ENCODE measurements at places on chromosomes 7 and 10.

DNA sequence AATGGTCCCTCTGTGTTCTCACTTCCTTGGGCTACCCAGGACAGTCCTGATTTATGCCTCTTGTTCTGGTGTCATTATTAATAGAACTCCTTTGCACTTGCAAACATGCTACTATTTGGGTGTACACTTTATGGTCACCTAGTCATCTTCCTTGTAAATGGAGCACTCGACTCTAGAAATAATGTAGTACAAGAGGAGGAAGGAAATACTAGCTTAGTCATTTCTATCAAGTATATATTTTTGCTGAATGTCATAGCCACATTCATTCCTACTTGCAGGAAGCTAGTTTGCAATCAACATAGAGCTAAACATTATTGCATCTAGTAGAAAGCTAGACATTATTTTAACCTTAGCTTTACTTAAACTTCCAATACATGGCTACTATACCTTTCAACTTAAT, 335.3 kb downstream of the MAGI2 start:
- no peak for DNase-seq

DNA sequence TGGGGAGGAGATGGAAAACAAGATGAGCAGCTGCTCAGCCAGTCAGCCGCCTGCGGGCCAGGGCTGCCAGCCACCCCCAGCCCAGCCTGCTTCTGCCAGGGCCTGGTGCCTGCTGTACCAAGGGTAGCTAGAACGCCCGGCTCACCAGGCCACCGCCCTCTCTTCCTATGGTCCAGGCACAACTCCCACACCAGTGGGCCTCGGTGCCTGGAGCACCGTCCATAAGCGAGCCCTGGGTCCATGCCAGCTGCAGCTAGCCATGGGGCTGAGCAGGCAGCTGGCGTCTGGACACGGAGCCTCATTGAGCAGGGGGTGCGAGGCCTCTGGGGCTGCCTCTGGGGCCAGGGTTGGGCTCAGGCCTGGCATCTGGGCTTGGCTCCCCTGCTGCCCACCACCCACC, 8.5 kb upstream of the RABGEF1 start:
- DNase-seq: no peak

DNA sequence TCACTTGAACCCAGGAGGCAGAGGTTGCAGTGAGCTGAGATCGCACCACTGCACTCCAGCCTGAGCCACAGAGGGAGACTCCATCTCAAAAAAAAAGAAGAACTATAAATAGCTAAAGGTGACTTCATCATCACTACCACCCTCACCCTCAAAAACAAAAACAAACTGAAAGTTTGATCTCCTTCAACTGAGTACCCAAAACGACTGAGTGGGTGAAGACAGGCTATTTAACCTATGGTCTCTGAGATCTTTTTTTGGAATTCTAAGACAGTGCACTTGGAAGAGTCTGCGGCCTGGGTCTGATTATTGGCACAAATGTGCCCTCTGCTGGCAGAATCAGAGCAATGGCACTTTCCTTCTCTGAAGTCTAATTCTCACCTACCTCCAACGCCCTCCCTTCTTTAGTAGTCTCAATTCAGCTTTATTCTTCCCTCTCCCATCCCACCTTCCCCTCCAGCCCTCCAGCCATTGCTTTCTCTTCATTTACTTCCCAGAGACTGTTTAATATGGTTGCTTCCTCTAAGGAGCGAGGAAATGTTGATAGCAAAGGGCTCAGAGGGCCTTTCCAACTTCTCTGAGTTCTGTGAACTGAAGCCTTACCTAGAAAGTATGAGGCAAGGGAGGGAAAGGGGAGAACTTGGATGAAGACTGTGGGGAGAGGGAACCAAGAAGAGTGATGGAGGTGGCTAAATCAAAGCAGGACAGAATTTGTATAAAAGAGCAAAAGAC, 2.9 kb upstream of the MYOZ1 start:
- no peak for DNase-seq

DNA sequence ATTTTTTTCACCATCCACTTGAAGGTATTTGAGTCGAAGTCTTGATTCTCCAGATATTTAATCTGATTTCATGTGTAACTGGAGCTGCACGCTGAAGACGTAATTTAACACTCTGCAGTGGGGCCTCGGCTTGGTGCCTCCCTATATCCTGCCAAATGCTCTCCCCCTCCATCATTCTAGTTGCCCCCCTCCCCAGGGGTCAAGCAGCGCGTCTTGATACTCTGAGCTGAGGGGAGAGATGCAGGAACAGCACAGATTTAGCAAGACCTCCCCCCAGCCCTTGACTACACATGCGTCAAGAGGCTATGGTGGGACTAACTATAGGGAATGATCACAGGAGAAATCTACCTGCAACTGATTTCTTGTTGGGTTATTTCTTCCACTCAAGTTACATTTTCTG, 85.8 kb downstream of the PRPF18 start:
- DNase-seq: no peak

GRCh38 chr7:80224415-80224814, 89.8 kb downstream of the GNAI1 start:
- DNase-seq: no peak

- no peak for DNase-seq
Observed at GRCh38 chr10:11082526-11082925, 64.9 kb downstream of the CELF2 start.

DNA sequence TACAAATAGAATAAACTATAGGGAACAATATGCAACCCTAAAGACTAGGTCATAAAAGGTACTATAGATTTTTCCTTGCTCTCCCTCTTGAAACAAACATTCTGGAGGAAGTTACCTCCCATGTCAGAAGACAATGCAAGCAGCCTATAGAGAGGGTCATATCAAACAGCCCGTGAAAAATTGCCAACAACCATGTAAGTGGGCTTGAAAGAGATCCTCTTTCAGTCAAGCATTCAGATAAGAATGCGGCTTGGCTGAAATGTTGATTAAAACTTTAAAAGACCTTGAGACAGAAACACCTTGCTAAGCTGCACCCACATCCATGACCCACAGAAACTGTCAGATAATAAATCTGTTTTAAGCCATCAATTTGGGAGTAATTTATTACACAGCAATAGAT, 526.6 kb upstream of the GHITM start:
- no peak for DNase-seq

DNA sequence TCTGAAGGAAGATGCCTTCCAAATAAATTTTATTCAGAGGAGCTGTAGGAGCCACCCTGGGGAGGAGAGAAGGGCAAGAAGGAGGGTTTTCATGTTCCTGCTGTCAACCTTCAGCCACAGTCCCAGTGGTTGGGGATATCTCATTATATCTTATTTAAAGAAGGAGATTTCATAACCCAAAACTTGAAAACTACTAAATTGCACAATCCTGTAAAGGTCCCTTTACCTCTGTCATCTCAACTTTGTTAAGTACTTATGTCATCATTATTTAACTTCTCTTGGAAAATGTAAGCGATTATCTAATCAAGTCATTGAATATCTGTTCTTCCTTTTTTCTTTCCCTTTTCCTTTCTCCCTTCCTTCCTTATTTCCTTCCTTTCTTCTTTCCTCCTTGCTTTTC, 794.5 kb upstream of the IGFBP3 start:
- DNase-seq: no peak

- DNase-seq: no peak
Observed at GRCh38 chr7:7148798-7149481, 33.4 kb upstream of the C1GALT1 start.

DNA sequence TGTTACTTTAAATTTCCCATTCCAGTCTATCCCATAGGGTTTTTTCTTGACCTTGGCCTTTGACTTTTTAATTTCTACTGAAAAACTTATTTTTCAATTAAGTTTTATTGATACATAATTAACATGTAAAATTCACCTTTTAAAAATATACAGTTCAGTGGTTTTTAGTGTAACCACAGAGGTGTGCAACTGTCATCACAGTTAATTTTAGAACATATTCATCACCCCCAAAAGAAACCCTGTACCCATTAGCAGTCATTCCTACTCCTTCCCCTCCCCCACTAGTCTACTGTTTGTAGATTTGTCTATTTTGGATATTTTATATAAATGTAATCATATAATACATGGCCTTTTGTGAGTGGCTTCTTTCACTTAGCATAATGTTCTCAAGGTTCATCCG, 96.5 kb upstream of the GJD4 start:
- no peak for DNase-seq

GRCh38 chr7:42511027-42511426, 274.0 kb upstream of the GLI3 start:
- DNase-seq: no peak

DNA sequence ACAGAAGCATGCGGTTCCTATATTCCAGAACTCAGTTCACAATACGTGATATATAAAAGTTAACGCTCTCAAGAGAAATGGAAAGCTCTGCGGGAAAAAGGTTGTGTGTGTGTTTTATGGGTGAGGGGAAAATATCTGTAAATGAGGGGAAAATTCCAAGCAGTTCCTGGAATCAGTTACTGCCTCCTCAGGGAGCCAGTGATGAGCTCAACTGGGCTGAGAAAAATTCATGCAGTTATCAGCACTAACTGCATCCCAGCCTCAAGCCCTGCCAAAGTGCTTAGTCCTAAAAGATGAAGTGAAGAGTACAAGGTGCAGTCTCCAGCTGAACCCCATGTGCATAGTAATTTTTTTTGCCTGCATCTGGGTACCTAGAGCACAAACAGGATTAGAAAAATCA, 191.9 kb downstream of the CDK14 start:
- no peak for DNase-seq

GRCh38 chr10:11795101-11795920, 27.8 kb upstream of the PROSER2 start:
- DNase-seq: no peak

DNA sequence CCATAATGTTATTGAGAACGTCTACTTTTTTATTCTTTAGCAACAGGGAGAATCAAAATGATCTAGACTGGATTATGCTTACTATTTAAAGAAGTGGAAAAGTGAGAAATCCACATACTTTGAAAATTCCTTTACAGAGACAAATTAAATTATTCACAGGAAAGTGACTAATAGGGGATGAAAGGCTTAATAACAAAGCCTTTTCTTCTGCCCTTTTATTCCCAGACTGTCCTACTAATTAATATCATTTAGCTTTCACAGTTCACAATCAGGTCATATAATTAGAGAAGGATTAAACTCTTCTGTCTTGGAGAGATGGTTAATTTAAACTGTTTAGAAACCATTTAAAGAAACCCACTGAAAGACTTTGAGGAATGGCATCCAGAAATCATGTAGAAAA, 58.8 kb downstream of the ARL4A start:
- no peak for DNase-seq

- no peak for DNase-seq
Observed at GRCh38 chr10:67818323-67818722, 19.7 kb downstream of the DNAJC12 start.
